ENCODE measurements at places on chromosomes 2 and 18.

DNA sequence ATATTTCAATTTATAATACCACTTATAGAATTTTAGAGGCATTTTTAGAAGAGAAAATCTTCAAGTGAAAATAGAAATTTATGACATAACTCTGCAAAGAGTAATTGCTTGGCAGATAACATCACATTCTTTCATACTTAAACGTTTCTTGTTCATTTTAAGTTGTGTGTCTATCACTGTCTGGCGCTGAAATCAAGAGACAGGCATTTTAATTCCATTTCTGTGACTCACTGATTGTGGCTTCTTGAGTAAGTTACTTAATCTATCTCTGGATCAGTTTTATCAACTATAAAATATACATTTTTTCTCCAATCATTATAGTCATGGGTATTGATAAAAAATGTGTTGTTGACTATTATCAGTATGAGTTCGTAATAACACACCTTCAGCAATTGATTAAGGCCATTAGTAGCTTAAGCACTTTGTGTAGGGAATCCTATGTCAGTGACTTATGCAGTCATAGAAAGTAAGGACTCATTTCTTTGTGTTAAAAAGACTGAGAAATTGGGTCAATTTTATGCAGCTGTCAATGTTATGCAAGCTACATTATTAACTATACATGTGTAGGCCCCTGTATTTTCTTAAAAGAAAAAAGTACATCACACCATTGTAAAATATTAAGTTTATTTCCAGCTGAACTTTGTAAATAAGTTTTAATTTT lies 497.3 kb downstream of the CCDC85A start:
- DNase-seq: no peak

DNA sequence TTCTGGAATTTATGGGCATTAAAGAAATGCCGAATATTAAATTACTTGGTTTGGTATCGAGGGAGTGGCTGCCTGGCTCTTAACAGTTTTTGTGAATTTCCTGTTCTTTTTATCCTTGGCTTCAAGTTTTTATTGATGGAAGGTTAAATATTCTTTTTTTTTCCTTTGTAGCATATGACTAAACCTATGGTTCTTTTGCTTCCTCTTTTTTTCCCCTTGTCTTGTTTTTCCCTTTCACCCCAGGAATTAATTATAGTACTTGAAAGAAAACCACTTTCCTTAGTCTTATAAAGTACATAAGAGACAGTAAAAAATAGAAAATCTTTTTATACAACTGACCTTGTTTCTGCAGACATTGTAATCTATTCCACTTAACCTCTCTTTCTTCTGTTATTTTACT lies 42.4 kb downstream of the MGAT5 start:
- DNase-seq: no peak

DNA sequence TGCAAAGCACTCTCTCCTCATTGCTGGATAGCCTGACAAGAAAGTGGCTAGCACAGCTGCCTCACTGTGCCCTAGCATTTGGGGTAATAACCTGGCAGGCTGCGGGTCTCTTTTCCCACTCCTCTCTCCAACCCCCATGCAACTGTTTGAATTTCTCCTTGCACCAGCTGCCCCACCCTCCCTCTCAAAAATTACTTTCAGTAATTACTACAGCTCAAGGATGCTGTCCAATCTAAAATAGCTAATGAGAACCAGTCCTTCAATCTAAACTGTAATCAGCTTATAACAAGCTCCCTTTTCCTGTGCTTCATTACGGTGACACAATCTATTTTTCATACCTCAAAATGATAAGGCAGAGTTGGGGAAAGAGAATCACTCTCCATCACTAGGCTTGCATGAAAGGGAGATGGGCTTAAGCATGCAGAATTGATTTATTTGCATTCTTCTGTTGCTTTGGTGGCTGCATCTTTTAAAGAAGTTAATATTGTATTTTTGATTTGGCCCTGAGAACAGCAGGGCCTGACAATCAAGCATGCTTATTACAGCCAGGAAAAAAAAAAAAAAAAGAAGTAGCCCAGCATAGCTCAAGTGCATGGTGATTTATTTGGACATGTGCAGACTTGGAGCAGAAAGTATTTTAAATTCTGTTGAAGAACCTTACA lies 881.8 kb downstream of the SLC4A3 start:
- DNase-seq: no peak

GRCh38 chr2:56357655-56358295 lies 174.0 kb downstream of the CCDC85A start:
- DNase-seq: no peak
